Type B pancreatic cell (in vitro differentiated cells): ENCODE measurements at places on chromosomes 7 and 10.
A peak's percentile ranks its signal among the peaks of the same experiment; 100 is the strongest.

DNA sequence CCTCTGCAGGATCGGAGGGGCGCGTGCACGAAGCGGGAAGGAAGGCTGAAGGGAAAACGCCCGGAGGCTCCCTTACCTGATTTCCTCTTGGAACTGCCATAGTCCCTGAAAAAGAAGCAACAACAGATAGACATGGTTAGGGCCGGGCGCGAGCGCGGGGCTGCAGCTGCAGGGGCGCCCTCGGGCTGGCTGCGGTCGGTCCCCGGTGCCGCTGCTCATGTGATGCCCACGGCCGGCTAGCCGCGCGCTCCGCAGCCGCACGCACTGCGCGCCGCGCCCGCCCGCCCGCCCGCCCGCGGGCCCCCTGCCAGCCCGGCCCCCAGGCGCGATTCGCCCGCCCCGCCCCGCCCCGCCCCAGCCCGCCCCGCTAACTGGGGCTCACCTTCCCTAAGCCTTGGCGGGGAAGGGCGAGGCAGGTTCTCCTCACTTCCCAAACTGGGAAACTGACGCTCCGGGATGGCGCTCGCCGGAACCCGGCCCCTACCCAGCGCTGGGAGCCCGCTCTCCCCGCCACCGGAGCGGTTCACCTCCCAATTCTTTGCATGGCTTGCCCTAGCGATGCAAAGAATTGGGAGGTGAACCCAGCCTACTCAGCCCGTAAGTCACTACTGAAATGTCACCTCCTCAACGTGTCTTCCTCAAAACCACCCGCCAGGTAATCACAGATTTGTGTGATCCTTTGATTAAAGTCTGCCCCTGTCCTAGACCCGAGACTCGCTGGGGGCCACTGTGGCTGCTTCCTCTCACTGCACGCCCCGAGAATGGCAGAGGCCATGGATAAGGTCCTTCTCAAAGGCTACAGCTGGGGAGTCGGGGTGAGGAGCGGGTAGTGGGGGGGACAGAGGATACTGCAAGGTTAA lies 162.2 kb downstream of the SH3PXD2A start:
- DNase-seq: no peak

DNA sequence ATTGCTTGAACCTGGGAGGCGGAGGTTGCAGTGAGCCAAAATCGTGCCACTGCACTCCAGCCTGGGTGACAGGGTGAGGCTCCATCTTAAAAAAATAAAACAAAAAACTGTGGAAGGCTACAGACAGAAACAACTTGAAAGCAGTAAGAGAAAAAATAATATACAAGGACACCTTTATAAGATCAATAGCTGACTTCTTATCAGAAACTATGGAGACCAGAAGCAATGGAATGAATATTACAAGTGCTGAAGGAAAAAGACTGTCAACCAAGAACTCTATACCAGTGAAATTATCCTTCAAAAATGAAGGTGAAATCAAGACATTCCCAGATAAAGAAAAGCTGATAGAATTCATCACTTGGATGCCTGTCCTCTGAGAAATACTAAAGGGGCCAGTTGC lies 49.0 kb downstream of the RBAK start:
- DNase-seq: no peak

GRCh38 chr10:132266594-132267161 lies 41.1 kb downstream of the STK32C start:
- no peak for DNase-seq

- no peak for DNase-seq
These were observed 3.2 kb downstream of the IL6 start for GRCh38 chr7:22730066-22730710.

DNA sequence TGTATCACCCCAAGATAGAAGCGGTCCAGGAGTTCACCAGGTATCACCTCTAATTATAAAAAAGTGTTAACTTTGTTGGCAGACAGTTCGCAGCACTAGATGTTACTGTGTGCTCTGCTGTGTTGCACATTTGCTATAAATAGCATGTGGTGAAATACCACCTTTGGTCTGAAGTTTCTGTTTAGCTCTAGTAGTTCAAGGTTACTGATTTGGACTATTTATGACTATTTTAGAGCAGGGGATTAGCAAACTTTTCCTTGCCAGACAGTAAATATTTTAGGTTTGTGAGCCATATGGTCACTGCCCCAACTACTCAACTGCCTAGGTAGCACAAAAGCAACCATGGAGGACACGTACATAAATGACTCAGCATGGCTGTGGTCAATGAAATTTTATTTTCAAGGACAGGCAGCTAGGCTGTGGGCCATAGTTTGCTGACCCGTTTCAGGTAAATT lies 16.5 kb downstream of the DENND10 start:
- no peak for DNase-seq

DNA sequence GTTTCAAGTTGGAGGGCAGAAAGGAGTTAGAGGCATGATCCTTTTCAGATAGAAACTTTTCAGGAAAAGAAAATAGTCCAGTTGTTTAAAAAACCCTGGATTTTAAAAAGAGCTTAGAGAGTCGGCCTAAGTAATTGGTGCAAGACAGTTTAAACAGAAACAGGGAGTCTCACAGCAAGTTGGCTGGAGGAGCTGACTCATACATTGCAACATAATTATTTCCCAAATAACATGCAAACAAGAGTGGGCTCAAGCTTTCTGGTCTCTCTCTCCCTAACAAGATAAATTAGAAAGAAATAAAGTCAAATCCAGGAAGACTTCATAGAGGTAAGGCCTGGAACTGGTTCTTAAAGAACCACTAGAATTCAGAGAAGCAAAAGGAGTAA lies 100.3 kb upstream of the AGBL3 start:
- DNase-seq: no peak

GRCh38 chr10:100566561-100566960 lies 30.8 kb downstream of the HIF1AN start:
- DNase-seq: peak; percentile 18

- no peak for DNase-seq
These were observed 533.6 kb downstream of the GRID1 start for GRCh38 chr10:85832988-85833387.
